Activated naive CD4-positive, alpha-beta T cell treated with anti-CD3 and anti-CD28 coated beads for 36 hours (primary cell): ENCODE measurements at places on chromosomes 11 and 22. TPM values are rescaled to one million over a fixed set of nuclear protein-coding genes. Genes with fewer than 3 reads are reported as not detected.
A peak's percentile ranks its signal among the peaks of the same experiment; 100 is the strongest.

ALDH3B1 gene
- total RNA-seq: not detected

NOL12 gene
- 30.4 TPM for total RNA-seq

RIMBP3B gene
- total RNA-seq: not detected

H19 gene
- total RNA-seq: not detected

GVQW3 gene
- total RNA-seq: 2.1 TPM

APOBEC3B gene
- 6.0 TPM for total RNA-seq

TIMM8B gene
- total RNA-seq: 41.7 TPM

KRTAP5-10 gene
- not detected for total RNA-seq

OR4A16 gene
- total RNA-seq: not detected

DNA sequence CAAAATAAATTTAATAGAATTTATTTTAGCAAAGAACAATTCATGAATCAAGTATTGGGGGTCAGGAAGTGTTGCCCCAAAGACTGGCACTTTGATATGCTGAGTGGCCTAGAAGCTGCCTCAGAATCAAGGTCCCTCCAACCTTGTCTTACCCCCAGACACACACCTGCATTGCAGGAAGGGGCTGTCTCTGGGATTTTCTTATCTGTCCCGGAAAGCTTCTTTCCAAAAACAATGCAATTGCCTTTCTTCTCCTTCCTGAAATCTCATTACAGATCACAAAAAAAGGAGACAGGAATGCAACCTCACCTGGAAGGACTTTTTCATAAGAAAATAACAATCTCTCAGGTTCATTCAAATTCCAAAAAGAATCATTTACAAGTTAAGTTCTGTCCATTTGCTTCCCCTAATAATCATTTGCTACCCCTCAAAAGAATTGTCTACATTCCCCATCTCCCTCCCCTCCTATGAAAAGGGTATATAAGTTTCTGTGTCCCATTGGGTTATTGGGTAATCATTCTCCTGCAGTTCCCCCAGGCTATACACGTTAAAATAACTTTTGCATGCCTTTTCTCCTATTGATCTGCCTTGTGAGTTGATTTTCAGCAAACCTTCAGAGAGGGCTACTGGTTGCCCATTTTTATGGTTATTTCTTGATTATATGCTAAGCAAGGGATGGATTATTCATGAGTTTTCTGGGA lies 21.3 kb downstream of the OR10A6 start:
- no peak for DNase-seq

GRCh38 chr11:29578806-29579205 lies 438.0 kb downstream of the KCNA4 start:
- no peak for DNase-seq

GRCh38 chr22:33073989-33074418 lies 15.8 kb upstream of the SYN3 start:
- DNase-seq: no peak

- no peak for DNase-seq
Observed at GRCh38 chr11:100438376-100438775, 248.7 kb upstream of the ARHGAP42 start.

- DNase-seq: no peak
Observed at GRCh38 chr22:40634119-40634903, 2.2 kb downstream of the MRTFA start.

GRCh38 chr11:27497284-27497866 lies 9.2 kb downstream of the LIN7C start:
- no peak for DNase-seq

- DNase-seq: no peak
Observed at GRCh38 chr22:25413620-25414019, 150.9 kb upstream of the GRK3 start.

DNA sequence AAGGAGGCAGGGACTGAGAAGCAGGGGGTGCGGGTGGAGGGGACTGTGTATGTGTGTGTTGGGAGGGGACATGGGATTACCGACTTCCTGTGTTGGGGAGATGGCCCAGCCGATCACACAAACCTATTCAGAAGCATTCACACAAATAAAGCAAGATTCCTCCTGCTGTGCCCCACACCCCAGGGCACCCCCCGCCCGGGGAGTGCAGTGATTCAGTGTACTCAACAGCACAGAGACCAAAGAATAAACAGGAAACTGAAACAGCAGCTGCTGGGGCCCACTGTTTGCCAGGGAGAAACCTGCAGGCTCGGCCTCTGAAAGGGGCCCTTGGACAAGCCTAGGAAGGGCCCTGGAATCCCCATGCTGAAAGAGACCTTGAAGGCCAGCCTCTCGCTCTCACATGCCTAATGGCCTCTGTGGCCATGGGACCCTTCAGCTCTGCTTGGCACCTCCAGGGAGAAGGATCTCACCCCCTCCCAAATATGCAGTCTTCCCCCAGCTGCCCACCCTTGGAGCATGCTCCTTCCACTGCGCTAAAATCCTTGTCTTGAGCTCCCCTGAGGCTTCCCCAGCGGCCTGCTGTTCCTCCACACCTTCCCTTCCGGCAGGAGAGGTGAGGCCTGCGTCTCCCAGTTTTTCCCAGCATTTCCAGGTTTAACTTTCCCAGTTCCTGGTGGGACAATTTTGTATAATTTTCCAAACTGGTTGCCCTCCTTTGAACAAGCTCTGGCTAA lies 72.9 kb downstream of the CSNK2A3 start:
- DNase-seq: peak; percentile 5

GRCh38 chr11:33909150-33909549 lies 17.3 kb upstream of the LMO2 start:
- no peak for DNase-seq

DNA sequence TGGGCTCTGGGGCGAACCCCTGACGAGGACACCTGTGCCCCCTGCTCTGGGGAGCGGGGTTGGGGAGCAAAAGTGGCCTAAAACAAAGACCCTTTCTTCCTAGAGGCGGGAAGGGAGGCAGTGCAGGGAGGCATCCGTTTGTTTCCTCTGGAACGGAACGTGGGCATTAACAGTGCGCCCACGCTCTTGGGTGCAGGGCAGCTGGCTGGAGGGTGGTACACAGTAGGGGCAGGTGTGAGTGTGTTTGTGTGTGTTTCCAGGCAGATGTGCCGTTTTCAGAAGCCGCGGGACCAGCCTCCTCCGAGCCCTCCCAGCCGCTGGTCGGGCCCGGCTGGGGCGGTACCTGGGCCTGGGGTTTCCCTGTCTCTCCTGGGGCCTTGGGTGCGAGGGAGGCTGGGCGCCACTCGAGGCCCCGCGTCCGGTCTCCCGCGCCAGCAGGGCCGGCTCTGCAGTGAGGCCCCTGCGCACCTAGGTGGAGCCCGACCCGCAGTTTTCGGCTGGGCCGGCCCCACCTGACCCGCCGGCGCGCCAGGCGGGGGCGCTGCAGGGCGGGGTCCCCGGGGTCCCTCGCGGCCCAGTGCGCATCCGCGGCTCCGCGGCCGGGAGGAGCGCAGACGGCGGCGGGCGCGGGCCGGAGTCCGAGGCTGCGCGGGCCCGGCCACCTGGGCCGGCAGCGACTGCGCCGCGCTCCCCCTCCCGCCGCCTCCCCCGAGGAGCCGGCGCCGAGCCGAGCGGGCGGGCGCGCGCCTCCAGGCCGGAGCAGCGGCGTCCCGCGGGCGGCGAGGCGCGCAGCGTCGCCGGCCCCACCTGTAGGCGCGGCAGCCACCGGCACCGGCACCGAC lies 1252.7 kb downstream of the BRD1 start:
- DNase-seq: peak; percentile 41

GRCh38 chr11:76201672-76202412 lies 4.5 kb downstream of the WNT11 start:
- DNase-seq: no peak

DNA sequence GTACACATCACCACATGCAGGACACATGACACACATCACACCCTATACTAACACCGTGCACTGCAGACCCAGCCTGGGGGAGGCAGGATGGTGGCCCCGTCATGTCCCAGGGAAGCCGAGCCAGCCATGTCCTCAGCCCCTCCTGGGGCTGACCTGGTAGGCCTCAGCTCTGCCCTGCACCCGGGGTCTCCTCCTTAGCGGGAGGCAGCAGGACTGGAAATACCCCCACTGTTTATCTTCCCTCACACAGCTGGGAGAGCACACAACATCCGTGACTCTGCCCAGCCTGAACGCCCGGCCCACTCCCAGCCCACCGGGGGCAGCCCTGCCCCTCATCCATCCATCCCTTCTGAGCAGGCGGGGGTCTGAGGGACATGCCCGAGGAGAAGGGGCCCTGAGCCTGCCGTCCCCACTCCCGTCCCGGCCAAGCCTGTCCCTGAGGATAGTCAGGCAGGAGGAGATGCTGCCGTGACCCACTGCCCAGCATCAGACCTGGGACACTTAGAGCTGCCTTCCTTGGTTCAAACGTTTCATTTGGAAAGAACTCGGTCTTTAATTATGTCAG lies 945.0 kb downstream of the BRD1 start:
- DNase-seq: no peak

DNA sequence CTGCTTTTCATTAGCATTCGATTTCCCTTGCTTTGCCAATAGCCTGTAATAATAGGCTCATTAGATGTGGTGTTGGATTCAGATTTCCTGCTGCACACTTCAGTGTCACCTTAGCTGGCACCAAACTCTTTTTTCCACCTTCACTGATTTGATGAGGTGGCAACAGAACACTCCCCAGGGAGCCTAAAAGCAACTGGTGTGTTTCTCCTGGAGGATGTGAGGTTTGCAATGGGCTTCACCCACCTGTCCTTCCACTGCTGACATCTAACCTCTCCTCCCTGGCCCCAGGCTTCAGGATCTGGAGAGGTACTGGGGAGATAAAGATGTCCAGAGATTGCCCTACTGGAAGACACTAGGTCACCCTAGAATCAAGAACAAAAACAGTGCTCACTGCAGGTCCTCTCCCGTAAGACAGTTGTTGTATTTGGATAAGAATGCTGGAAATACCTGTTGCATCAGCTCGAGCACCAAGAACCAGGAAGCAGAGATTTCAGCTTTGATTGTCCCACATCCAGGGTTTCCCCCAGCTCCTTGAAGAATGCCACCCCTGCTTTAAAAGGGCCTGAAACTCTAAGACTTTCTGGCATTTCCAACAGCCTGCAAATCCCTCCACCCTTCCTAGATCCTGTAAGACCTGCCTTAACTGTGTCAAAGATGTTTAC lies 96.9 kb downstream of the SLC1A2 start:
- no peak for DNase-seq

GRCh38 chr11:11940551-11940950 lies 67.9 kb downstream of the DKK3 start:
- DNase-seq: no peak
